ENCODE measurements at places on chromosomes 13 and 19.

GRCh38 chr19:19591133-19591825 is 27.2 kb downstream of the PBX4 start:
- DNase-seq: peak; percentile 73

GRCh38 chr19:41821003-41821735 is 23.3 kb downstream of the LYPD4 start:
- peak; percentile 6 for DNase-seq

GRCh38 chr13:78620936-78621470 is 17.7 kb upstream of the POU4F1 start:
- no peak for DNase-seq

GRCh38 chr13:57815600-57815999 is 184.1 kb downstream of the PCDH17 start:
- no peak for DNase-seq

- DNase-seq: no peak
These were observed 7.1 kb downstream of the LAMP1 start for GRCh38 chr13:113304121-113304520.

- no peak for DNase-seq
These were observed 461 bp upstream of the WASF3 start for GRCh38 chr13:26557051-26557392.

DNA sequence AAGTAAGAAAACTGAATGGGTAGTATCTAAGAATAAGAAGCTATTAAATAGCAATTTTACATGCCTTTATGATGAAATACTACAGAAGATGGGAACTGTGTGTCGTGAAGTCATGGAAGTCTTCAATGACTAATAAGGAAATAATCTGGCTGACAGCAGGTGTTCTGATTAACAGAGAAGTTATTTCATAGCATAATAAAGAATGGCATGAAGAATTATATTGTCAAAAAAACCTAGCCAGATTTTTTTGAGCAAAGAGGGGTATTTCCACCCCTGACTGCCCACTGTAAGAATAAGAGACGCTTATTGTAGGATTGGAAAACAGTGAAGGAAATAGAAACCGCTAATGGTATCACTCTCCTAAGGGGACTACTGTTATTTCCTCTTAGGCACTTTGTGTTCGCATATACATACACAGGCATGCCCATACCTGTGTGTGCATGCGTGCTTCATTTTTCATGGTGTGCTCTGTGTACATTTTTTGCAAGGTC is 318.8 kb downstream of the SHISA2 start:
- DNase-seq: no peak
